Germinal center (tissue), 1 donor: ENCODE measurements at places on chromosomes 16 and 17.

GRCh38 chr17:79255926-79256585 is 181.4 kb downstream of the ENGASE start:
- DNase-seq: no peak

- DNase-seq: no peak
Measured at GRCh38 chr17:82502207-82502606, 17.3 kb upstream of the FOXK2 start.

DNA sequence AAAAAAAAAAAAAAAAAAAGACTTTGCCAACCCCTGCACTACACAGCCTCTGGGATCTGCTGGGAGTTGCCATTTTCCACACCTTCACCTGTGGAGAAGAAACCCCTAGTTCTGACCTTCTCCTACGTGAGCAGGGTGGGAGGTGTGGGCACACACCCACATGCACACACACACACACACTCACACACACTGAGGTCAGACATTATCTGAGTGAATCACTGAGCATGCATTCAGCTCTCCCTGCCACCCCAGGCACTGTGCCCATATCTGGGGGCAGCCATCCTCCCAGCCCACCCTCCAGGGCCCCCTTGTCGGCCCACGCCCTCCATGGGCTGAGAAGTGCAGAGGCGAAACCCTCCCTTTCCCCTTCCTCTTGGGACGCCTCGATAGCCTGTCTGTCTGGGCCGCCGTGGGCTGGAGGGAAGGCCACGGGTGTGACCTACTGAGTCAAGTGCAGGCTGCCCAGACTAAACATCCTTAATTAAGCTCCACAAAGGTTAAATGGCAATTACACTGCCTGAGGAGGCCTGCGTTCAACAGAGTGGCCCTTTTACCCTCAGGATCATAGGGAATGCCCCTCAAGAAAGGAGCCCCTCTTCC is 143.8 kb downstream of the C16orf95 start:
- no peak for DNase-seq

- DNase-seq: no peak
Measured at GRCh38 chr17:72077326-72077960, 43.4 kb upstream of the SOX9 start.

DNA sequence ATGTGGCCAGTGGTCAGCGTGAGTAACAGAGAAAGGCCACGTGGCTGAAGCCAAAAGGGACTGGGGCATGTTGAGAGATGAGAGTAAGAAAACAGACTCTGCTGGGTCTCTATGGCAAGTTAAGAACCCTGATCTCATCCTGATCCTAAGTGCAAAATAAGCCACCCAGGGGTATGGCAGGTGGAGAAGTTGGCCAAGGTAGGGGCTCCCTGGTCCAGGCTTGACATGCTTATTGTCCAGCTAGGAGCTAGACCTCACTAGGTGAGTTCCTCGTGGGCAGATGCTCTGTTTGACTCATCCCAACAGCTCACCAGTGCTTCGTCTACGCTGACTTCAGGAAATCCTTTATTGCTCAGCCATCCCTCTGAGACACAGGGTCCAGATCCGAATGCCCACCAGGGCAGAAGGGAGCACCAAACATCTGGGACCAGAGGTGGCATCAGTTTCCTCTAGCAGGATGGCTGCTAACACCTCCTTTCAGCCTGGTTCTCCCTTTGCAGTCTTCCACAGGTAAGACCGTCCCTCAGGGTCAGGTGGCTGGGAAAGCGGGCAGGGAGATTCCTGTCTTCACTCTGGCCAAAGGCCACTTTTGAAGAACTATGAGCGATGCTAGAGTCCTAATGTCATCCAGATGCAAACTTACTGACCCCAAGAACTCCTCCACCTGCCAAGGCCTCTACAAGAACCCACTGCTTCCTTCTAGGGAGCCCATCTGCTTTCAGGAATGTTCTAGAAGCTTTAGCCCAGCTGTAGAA is 99.5 kb downstream of the CDYL2 start:
- no peak for DNase-seq

DNA sequence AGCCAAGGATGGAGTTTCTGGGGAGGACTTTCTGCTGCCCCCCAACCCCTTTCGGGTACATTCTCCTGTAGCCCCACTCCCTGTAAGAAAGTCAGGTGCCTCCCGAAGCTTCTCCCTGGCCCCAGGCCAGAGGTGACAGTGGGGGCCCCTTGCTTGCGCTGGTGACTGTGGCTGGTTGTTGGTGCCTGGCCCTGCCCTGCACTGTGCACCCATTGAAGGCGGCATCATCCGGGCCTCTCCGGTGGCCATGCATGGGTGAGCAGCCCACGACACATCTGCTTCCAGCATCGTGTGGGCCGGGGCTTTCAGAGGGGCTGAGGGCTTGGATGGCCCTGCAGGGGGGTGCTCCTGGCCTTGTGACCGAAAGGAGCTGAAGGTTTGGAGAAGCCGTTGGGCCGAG is 297.0 kb downstream of the SEC14L1 start:
- DNase-seq: no peak

- no peak for DNase-seq
Measured at GRCh38 chr17:76700617-76701470, 9.9 kb downstream of the MXRA7 start.

DNA sequence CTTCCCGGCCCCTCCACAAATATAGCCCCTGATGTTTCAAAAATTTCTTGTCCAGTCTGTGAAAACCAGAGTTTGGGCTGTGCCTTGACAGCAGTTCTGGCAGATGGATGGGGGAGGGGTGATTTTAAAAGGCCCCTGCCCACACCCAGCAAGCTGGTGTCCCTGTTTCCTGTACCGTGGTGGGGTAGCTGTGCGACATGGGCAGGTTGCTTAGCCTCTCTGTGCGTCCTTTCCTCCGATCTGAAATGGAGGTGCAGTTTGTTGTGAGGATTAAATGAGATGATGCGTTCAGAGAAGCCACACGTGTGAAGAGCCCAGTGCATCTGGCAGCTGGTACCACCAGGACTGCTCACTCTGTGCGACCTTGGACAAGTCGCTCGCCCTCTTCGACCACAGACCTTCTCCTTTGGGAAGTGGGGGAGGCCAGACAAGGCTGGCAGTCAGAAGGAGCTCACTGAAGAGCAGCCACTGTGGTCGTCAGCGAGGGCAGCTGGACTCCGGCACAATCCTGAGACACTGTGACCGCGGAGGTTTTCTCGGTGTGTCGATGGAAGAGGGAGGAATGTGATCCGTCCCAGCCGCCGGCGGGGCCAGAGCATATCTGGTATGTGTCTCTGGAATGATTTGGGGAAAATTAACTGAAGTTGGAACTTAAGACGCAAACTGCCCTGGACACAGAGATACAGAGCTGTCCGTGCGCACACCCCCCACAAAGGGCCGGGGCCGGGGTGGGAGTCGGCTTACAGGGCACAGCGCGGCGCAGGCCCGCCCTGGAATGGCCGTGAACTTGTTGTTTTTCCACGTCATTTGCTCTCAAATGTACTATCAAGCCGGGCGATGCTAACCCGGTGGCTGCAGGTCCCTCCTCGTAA is 721 bp upstream of the WFIKKN2 start:
- DNase-seq: no peak

DNA sequence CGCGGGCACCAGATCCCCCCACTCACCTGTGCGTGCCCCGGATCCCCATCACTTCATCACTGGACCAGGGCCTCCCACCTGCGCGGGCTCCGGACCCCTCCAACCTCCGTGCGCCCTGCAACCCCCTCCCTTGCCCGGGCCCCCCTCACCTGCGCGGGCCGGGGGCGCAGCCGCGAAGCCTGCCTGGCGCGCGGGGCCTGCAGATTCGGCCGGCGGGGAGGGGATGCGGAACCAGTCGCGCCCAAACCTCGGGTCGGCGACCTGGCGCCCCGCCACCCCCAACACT is 202 bp downstream of the CEP131 start:
- DNase-seq: peak; percentile 26

DNA sequence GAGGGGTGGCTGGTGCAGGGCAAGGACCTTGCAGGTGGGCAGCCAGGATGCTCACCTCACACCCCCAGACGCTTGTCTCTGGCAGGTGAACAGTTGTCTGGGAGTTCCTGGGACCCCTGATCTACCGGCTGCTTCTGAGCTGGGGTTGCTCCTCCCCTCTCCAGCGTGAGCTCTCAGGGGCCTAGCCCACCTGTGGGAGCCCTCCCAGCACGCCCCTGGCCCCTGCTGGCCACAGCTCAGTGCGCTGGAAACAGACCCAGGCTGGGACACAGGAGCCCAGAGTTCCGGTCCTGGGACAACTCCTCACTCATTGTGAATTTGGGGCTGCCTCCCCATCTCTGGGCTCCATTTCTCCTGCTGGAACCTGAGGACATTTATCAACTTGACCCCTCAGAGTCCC is 30.3 kb downstream of the ARHGAP23 start:
- DNase-seq: no peak

DNA sequence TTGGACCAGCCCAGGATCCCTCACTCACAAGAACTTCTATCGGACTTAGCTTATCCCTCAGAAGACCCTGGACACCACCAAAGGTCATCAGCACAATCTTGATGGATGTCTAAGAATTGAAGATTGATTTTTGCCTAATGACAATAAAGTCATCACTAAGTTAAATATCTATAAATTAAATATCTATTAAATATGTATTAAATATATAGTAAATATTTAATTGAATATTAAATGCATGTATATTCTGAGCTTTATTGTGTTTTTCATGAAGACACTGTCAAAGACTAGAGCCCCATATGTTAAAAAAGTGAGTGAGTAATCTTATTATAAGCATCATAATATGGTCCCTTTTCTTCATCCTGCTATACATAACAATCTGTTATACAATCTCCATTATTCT is 751.1 kb downstream of the KCNJ2 start:
- DNase-seq: no peak
